ENCODE measurements at places on chromosomes 5 and 9.
A peak's percentile ranks its signal among the peaks of the same experiment; 100 is the strongest.

DNA sequence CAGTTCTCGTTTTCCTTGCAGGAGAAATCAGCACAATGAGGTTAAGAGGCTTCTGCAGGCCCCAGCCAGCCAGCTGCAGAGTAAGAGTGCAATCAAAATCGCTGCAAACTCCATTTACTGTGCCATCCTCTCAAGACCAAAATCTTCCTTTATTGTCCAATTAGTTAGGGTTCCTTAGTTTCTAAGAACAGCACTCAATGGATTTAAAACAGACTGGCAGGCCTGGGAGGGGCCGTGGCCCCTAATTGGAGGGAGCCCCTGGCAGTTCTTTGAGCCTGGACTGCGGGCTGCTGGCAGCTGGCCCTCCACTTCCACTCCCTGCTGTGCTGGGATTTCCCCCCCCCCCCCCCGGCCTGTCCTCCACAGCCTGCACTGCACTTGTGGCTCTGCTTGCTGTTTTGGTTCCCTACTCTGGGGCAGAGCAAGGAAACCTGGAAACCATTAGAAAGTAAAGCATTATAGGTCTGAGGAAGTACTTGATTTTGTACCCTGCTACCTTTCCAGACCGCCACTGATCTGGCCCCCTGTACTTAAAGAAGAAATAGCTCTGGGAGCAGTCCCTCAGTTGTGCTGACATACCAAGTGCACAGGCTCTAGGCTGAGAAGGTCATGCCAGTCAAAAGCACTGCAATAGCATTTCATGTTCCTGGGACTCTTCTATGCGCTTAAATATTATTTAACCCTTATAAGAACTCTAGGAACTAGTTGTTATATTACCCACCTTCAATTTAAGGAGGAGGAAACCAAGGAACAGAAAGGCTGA, 129.0 kb downstream of the APBA1 start:
- DNase-seq, result no peak

GRCh38 chr5:83029912-83030311, 47.3 kb downstream of the TMEM167A start:
- no peak for DNase-seq

- DNase-seq, result no peak
Observed at GRCh38 chr5:2737273-2738155, 14.0 kb downstream of the IRX2 start.

GRCh38 chr9:87554976-87555375, 57.3 kb downstream of the DAPK1 start:
- DNase-seq, result no peak

GRCh38 chr5:120621339-120621738, 157.2 kb downstream of the PRR16 start:
- no peak for DNase-seq

DNA sequence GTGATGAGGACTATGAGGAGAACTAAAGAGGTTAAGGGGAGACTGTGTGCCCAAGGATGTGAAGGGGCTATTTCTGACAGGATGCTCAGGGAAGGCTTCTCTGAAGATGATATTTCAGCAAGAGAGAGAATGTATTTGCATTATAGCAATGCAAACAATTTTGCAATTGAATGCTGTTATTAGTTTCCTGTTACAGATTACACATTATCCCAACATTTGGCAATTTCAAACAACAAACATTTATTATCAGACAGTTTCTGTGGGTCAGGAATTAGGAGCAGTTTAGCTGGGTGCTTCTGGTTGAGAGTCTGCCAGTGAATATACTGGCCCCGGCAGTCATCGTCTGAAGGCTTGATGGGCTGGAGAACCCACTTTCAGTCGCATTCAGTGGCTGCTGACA, 228.0 kb downstream of the MARCHF11 start:
- no peak for DNase-seq

- DNase-seq, result no peak
Observed at GRCh38 chr5:67053229-67053628, 143.4 kb downstream of the CD180 start.

DNA sequence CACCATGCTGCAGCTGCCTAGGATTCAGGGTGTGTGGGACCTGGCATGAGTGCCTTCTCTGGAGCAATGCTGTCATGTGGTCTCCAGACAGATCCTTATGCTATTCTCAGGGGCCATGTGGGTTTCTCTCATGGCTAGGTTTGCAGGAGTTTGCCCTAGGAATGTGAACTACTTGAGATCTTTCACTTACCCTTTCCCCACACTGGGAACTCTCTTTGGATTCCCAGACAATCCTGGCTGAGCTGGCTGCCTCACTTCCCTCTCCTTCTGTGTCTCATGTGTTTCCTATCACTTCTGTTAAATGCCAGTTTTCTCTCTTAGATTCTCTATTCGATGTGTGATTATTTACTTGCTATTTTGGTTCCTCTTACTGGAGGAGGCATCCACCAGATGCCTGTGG, 270.2 kb upstream of the RASA1 start:
- no peak for DNase-seq

DNA sequence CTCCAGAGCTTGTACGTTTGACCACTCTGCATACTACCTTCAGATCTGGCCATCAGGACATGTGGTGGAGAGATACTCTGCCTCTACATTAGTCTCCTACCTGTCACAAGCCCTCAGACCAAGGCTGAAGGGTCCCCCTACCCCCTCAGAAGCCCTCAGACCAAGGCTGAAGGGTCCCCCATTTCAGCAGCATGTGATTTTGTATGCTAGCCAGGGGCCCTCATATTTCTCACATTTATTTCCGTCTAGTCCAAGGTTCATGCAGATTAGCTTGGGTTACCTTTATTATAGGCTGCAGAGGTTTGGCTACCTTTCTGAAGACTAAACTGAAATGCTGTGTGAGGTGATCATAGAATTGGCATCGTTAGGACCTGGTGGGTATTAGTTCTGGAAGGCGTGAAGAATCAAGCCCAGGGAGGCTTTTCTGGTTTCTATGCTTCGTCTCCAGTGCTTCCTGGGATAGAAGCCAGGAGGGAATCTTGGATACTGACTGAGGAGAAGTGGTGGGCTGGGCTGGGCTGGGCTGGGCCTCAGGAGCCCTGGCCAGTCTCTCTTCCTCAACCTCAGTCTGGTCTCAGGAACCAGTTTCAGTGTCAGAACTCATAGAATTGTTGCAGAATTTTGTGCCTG, 2.8 kb downstream of the SMIM32 start:
- DNase-seq, result no peak

- DNase-seq, result peak; percentile 18
Observed at GRCh38 chr9:4117835-4118610, 181.8 kb downstream of the GLIS3 start.

DNA sequence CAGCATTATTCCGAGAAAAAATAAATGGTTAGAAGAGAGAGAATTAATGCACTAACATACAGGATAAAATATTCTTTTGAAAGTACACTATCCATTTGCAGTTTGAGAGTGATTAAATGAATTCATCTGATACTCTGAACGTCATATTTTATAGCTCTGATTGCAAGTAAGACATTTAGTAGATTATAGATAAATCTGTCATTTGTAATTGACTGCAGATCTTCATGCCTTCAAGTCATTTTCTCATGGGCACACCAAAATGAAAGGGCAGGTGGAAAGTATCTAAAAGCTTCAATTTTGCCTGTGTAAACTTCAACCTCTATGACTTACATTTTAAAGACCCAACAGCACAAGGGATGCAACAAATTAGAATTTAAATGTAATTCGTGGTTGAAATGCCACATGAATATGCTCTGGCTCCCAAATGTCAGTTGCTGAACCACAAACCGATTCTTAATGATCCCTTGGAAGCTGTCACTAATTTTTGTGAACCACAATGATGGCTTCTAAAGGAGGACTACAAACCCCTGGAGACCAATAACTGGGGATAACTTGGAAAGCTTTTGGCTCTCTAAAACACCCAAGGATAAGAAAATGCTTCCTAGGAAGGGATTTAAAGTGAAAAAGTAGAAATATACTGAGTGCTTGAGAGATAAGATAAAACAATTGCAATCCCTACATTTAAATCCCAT, 3.9 kb downstream of the TYRP1 start:
- DNase-seq, result no peak

DNA sequence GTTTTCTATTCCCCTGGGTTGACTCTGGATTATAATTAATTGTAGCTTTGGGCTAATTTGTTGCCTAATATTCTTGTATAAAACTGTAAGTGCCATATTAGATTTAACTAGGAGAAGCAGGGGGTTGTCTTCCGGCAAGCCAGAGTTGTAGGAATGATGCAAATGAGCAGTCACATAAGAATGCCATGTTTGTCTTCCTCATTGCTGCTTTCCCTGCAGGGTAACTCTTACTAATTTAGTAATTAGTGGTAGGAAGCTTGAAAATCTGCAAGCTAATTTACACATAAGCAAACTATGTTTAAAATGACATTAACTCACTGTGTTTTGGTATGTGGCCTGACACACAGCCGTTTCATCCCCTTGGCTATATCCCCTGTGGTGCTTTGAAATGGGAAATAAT, 527.8 kb downstream of the KCTD16 start:
- DNase-seq, result no peak

DNA sequence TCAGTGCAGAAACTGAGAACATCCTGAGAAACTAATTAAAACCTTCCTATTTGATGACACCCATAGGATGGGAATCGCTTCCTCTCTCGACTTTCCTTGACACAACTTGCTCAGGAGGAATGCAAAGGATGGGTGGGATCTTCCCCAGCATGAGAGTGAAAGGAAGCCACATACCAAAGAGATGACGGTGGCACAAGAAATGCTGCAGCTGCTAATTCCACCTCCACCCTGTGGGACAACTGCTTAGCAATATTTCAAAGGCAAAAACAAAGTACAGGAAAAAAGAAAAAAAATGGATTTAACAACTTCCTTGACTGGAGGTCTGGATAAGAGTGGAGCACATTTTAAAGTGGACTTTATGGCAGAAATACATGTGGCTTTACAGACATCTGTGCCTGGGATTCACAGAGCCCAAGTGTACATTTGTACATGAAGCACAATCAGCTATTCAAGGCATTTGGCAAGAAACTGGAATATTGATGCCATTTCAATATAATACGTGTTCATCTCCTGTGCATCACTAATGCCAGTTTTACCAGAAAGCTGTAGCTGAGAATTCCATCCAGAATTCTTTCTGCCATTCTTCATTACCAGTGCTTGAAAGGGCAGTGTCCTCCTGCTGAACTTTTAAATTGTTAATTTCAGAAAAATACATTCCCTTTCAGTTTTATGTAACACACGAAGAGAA, 359.2 kb upstream of the ACTBL2 start:
- DNase-seq, result no peak
